ENCODE measurements at places on chromosomes 1 and 21.

DNA sequence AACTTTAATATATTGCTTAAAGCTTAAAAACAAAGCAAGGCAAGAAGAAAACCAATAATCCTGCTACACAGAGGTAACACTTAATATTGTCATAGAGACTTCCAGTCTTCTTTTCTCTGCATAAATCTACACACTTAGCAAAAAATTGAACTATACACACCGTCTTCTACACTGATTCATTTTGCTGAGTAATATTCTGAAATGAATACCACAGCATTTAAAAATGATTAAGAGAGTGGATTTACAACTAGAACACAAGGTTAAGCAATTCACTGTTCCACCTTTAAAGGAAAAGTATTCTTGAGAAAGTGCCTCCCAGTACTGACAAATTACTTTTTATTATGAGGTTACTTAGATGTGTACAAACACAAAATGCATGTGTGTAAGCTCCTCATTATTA lies 22.2 kb upstream of the ITPKB start:
- no peak for DNase-seq

- DNase-seq: no peak
Measured at GRCh38 chr1:6864166-6864565, 78.9 kb downstream of the CAMTA1 start.

GRCh38 chr1:168739908-168740307 lies 10.9 kb upstream of the DPT start:
- DNase-seq: no peak

DNA sequence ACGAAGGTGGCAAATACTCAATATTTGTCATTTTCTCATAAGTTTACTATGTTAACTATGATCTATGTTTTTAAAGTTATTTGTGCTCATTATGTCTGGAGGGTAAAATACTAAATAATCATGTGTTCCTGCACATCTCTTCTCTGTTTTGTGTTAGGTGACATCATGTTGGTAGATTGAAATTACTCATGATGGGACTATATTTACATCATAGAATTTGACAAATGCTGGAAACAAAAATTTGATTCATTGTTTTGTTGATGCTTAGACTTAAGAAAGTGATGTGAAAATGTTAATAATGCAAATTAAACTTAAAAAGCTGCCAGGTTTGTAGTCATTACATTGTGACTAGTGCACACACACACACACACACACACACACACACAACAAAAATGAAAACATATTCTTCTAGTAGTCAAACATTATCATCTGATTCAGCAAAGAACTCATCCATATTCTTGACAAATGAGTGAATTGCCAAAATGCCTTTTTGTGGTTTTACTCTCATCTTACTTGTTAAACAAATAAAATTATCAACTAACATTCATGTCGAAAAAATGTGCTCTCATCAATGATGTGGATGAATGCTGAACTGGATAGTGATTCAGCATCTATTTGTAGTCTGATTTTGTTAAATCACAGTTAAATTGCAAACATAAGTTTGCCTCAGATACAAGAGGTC lies 870.7 kb downstream of the BRINP3 start:
- no peak for DNase-seq

DNA sequence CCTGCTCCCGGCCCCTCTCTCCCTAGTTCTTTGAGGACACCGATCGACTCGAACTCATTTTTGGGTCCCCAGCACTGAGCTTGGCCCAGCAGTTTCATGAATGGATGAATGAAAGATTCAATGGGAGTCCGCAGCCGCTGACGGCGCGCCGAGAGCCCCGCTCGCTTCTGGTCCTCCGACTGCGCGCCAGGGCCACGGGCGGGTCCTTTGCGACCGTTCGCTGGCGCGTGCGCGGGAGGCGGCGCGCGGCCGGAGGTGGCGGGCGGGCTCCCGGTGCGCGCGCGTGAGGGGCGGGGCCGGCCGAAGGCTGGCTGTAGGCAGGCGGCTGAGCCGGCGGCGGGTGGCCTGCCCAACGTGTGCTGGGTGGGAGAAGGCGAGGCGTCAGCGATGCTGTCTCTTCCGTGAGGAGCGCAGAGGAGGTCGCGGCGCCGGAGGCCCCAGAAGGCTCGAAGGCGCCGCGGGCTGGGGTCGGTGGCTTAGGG lies at the start of gene MAST2:
Gene MAST2, plus strand, starts transcription at position 314 of the 482 bp plus-strand sequence. CDS start 284 bp downstream, outside the sequence.
- DNase-seq: peak; percentile 75

DNA sequence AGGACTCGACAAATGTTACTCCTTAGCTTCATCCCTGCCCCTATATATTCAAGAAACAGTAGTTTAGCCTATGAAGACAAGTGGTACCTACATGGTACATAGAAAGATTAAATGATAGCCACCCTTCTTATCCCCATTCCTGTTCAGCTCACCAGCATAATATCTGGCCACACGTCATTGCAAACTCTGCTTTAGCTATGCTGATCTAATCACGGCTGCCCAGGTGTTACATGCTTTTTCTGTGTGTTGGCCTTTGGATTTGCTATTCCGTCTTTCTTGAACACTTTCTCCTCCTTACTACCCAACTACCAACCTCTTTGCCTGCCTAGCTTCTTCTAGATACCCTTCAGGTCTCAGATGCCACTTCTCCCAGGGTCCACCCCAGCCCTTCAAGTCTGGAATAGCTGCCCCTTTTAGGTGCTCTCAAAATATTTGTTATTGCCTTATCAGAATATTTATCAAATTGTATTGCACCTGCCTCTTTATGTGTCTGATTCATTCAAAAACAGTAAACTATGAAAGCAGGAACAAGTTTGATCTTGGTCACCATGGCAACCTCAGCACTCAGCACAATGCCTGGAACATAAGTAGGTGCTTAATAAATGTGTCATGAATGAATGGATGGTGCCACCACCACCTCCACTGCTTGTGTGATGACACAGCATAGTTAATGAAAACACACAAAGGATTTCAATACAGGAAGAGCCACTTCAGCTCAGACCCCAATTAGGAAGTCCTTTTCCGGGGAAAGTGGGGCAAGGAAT lies 11.4 kb upstream of the DNASE2B start:
- no peak for DNase-seq

GRCh38 chr1:199038156-199038555 lies 399.3 kb downstream of the PTPRC start:
- DNase-seq: no peak

GRCh38 chr1:110310300-110310699 lies 28.9 kb upstream of the RBM15 start:
- no peak for DNase-seq

DNA sequence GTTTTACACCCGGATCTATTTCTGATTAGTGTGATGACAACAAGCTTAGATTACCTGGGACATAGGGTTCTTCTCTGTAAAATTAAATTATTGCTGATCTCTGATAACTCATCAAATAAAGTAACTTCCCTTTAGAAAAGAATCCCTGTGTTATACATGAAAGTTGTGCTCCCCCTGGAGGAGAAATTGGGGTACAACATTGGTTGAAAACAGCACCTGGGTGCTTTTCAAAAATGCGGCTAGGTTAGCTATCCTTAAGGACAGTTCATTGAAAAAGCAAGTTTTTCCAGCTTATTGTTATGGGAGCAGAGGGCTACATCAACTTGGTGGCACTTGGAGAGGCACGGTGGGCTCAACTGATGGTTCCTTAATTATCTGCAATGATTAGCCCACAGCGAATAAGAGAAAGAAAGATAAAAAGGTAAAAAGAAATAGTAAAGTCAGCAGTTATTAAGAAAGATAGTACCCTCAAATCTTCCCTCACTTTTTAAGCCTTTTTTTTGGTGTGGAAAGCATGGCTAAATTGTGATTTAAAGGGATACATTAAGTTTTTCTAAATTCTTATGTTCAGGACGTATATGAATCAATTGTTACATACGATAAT lies 97.8 kb downstream of the FMN2 start:
- no peak for DNase-seq

- DNase-seq: no peak
Measured at GRCh38 chr1:64135462-64136223, 67.8 kb upstream of the UBE2U start.

DNA sequence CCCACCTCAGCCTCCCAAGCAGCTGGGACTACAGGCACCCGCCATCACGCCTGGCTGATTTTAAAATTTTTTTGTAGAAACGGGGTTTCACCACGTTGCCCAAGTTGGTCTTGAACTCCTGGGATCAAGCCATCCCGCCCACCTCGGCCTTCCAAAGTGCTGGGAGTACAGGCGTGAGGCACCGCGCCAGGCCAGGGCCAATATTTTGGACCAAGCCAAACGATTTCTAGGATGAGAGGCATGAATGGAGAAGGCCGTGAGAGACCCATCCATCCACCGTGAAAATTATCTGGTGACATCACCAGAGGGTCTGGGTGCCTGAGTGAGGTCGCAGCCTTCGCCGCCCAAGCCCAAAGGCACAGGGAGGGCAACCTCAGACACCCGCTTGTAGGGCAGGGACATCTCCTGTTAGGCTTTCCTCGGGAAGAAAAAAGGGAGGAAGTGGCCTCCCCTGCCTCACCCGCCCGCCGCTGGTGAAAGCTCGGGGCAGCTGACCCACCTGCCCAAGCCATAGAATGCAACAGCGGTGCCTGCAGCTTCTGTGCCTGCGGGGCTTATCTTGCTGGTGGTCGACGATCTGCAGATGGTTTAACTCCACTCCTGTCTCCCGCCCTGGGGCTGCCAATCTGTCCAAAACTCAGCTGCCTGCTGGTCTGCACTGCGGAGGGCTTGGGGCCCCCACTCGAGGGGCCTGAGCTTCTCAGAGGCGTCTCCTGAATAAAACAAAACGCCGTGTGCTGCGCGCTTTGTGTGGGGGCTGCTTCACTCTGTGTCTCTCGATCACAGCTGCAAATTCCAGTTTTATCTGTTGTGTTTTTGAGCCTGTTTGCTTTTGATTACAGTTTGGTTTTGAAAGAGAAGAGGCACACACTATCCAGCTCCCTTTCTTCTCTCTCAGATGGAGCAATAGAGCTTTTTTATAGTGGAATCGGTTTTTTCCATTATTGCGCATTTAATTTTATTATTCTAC lies 85.8 kb downstream of the MRPS6 start:
- no peak for DNase-seq

DNA sequence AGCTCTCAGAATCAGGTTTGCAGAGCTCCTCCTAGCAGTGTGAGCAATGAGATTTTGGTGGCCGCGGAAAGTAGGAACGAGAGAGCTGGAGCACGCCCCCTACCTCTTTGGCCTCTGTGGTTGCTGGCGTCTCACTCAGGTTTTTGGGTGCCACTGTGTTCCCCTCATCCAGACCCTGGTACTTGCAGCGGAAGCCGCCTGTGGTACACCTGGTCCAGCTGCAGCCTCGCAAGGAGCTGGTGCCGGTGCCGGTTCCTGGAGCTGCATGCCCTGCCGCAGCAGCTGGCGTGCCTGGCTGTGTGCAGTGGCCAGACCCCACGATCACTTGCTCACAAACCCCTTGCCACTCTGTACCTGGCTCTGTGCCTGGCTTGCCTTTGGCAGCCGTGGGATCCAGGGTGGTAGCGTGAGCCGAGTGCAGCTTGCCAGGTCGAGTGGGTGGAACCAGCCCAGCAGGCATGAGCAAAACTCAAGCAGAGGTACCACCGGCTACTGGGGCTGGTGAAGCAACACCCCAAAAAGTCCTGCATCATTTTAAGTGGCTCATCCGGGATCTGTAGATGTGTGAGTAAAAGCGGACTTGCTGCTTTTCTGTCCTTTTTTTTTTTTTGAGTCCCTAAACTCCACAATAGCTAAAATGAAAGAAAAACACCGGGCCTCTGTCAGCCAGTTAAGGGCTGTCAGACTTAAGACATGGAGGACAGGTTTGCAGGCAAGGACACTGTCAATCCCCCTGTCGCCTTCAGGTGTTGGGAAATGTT lies 844.9 kb downstream of the KCNT2 start:
- no peak for DNase-seq

- peak; percentile 52 for DNase-seq
Measured at GRCh38 chr1:42682739-42683531, 717 bp downstream of the YBX1 start.

GRCh38 chr1:64834734-64835133 lies 89.9 kb downstream of the RAVER2 start:
- DNase-seq: no peak

DNA sequence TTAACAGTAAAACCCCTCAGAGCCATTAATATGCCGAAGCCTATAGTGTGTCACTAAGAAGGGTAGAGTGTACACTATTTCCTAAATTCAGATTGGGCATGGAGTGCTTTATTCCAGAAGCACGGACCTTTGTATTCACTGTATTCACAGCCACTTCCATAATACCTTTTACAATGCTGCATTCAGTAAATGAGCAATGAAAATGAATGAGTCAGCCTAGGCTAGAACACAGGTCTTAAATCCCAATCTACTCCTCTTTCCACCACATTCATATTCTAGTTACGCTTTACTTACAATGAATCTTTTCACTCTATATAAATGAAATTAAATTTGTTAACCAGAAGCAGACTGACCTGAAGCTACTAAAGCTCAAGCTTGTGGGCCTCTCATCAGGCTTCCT lies 13.0 kb upstream of the GORAB start:
- DNase-seq: no peak

DNA sequence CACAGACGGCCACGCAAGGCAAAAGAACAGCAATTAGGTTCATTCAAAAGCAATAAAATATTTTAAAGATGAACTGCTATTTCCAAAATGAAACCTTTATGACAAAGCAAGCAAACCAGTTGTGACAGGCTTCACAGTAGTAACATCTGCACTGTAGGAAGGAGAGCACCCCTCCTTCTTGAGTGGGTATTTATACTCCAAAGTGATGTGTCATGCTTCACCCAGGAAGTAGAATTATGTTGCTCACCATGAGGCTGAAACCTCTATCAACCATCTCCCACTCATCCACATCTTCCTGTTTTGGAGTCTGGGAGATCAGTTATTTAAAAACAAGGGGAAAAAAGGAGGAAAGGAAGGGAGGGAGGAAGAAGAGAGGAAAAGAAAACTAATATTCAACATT lies 885 bp downstream of the OR2T10 start:
- no peak for DNase-seq

GRCh38 chr1:10779841-10780240 lies 16.6 kb downstream of the CASZ1 start:
- DNase-seq: no peak

GRCh38 chr1:202692959-202693555 lies 17.2 kb downstream of the SYT2 start:
- DNase-seq: peak; percentile 41

GRCh38 chr1:198169672-198170071 lies 12.9 kb downstream of the NEK7 start:
- no peak for DNase-seq

DNA sequence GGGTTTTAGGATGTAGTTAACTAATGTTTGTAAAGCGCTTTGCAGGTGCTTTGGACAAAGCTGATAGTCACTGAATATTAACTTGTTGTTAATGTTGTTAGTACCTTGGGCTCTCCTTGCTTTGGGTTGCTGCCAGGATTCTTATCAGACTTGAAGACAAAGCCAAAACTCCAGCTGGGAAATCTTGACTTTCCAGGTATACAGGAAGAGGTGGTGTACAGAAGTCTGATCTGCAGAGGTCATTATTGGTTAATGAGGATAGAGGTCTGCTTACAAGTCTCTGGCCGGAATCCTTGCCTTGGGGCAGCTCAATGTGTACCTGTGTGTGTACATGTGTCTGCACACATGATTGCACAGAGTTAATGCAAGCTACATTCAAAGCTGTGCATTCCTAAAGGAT lies 96.0 kb upstream of the POU3F1 start:
- DNase-seq: no peak

- no peak for DNase-seq
Measured at GRCh38 chr1:111742938-111743549, 3.8 kb upstream of the INKA2 start.

- DNase-seq: no peak
Measured at GRCh38 chr1:197618061-197618460, 157.2 kb downstream of the DENND1B start.
